ENCODE measurements at places on chromosomes 2 and 18.
A peak's percentile ranks its signal among the peaks of the same experiment; 100 is the strongest.

- no peak for DNase-seq
Observed at GRCh38 chr2:58939388-58939787, 698.3 kb upstream of the FANCL start.

DNA sequence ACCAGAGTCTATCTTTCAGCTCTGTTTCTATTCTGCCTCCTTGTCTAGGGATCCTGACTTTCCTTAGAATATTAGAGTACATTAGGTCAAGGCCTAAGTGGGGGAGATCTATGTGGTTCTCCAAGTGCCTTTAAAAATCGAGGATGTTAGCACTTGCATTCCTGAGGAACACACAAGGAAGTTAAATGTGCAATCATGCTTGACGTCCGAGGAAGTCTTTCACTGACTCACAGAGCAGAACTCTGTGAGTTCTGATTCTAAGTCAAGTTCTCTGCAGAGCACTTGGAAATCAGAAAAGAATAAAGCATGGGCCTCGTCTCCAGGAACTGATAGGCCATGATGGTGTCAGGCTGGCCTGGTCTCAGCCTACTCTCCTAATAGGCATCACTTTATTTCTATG lies 17.2 kb downstream of the FHOD3 start:
- DNase-seq, result no peak

GRCh38 chr18:9827211-9827792 lies 58.5 kb upstream of the TXNDC2 start:
- DNase-seq, result no peak

- no peak for DNase-seq
Observed at GRCh38 chr2:235719146-235719942, 225.5 kb downstream of the AGAP1 start.

- no peak for DNase-seq
Observed at GRCh38 chr18:23207191-23207955, 72.1 kb downstream of the CABLES1 start.

- DNase-seq, result peak; percentile 44
Observed at GRCh38 chr2:20525041-20526035, 78.5 kb downstream of the RHOB start.

- DNase-seq, result no peak
Observed at GRCh38 chr2:95069465-95069864, 44.0 kb downstream of the MAL start.

DNA sequence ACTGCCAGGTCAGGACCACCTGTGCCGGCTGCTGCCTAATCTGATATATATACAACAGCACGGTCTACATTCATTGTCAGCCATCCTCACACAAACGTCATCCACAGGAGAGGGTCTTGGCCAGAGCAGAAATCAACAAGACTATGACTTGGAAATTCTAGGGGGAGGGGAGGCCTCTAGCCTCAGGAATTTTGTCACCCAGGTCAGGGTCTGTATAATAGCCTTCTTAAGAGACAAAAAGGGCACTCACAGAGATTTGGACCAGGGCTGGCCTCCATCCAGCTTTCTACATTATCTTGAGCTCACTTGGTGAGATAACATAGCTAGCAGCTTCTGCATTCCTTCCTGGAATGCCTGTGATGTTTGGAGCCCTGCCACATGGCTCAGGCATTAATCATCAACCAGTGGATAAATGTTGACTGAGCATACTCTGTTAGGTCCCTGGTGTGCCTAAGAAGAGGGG lies 50.4 kb upstream of the CTIF start:
- DNase-seq, result peak; percentile 71

DNA sequence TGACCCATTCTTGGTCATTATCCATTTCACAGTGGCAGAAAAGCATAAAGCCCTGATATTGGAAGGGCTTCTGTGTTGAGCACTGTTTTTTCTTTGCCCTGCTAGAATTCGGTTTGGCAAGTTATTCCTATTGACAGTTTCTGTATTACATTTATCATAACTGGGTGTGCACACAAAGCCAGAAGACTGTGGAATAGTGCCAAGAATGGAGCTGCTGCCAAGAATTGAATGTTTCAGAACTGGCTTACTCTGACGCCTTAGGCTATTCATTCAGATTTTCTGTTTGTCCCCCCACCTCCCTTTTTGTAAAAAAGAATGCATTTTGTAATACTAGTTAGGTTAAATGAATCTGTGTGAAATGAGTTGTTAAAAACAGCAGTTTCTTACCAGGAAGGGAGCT lies 12.7 kb downstream of the KDM3A start:
- peak; percentile 89 for DNase-seq

DNA sequence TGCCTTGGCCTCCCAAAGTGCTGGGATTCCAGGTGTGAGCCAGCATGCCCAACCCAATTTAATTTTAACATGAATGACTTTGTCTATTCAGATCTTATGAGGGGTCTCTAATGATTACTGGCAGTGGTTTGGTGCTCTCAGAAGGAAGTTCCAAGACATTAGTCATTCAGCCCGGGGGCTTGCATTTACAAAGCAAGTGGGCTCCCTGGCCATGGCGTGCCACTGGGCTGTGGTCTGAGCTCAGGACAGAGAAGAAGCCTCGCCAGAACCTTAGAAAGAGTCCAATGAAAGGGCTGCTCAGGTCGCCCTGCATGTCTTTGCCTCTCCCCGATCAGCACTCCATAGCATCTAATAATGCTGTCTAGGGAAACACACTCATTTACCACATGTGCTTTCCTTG lies 182.6 kb upstream of the CHAC2 start:
- DNase-seq, result no peak

DNA sequence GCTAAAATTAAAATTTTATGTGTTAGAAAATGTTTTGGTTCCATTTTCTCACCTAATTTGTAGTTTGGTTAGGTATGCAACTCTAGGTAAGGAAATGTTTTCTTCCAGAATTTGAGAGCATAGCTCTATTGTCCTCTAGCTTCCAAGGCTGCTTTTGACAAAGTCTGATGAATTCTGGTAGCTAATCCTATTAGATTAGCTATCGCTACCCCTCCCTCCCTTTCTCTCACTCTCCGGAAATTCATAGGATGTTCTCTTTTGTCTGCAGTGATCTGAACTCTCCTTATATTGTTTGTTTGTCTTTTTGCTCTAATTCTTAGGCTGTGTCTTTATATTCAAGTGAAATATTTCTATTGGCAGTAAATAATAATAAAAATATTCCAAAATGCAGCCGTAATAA lies 382.9 kb downstream of the DCC start:
- DNase-seq, result no peak

- no peak for DNase-seq
Observed at GRCh38 chr2:8477552-8478470, 204.0 kb upstream of the ID2 start.

GRCh38 chr18:45760462-45761036 lies 36.6 kb downstream of the SLC14A1 start:
- no peak for DNase-seq

DNA sequence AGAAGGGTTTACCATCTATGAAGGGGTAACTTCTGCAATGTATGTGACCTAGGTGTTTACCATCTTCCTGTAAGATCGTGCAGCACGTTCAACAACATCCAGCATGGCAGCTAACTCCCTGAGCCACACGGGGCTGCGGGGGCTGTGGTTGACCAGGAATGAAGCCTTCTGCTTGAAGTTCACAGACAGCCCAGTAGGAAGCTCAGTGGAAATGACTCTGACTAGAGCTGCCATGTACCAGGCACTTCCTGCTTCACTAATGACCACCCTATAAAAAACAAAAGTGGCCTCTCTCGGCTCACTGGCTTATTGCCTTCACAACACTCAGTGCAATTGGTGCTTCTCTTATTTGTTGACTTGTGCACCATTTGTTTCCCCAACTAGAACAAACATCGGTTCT lies 99.7 kb upstream of the SMAD7 start:
- no peak for DNase-seq

DNA sequence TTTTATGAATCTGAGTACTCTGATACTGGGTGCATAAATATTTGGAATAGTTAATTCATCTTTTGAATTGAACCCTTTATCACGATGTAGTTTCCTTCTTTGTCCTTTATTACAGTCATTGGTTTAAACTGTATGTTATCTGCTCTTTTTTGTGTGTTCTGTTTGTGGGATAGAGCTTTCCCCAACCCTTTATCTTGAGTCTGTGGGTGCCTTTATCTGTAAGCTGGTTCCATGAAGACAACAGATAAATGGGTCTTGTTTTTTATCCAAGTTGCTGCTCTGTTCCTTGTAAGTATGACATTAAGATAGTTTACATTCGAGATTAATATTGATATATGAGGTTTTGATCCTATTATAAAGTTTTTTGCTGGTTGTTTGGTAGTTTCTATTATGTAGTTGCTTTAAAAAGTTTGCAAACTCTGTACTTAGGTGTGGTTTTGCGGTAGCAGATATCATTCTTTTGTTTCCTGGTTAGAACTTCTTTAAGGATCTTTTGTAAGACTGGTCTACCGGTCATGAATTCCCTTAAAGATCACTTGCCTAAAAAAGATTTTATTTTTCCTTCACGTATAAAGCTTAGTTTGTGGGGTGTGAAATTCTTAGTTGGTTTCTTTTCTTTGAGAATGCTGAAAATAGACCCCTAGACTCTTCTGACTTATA lies 1451.3 kb upstream of the SLC39A10 start:
- no peak for DNase-seq

DNA sequence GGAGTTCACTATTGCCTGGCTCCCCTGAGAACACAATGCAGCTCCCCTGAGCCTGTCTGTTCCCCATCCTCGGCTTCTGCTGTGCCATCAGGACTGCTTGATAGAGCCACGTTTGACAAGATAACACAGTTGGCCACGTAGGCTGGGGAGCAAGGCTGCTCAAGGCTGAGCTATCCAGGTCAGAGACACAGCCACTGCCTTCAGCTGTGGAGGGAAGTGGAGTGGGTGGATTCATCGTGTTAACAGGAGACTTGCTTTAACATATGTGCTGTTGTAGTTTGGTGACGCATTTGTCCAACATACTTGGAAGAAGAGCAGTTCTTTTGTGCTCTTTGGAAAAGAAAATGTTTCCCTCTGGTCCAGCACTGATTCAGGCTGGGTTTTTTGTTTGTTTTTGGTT lies 68.8 kb downstream of the WDSUB1 start:
- DNase-seq, result no peak

DNA sequence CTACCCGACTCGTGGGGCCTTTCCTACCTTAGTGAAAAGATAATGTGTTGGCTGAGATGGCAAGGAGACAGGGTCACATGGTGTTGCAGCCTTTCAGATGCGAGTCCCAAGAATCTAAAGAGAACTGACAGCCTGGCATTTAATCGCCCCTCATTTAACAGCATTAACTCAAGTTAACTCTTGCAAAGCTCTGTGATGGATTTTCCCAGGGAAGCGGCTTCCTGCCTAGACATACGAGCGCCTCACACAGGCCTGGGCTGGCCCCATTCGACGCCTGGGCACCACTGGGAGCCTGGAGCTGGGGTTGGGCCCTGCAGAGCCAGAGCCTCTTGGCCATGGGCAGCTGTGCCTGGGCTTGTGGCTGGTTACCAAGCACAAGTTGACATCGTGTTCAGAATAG lies 140.8 kb downstream of the SEPTIN10 start:
- DNase-seq, result no peak

- no peak for DNase-seq
Observed at GRCh38 chr2:215365184-215365658, 53.4 kb downstream of the ATIC start.

DNA sequence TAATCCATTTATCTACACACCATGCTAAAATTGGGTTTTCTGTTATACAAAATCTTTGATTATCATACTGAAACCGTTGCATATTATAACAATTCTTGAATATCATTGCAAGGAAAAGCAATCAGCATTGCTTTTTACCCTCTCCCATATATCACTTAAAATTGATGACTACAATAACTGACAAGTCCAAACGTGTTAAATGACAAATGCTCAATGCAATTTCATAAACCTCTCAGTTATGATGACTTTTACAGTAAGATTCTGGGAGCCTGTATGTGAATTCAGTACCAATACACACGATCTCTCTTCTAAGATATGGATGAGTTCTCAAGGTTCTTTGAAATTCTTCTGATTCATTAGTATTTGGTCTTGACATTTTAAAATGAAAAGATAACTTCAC lies 368.5 kb upstream of the TRIB2 start:
- no peak for DNase-seq

- DNase-seq, result no peak
Observed at GRCh38 chr2:75788902-75789301, 78.2 kb upstream of the GCFC2 start.

DNA sequence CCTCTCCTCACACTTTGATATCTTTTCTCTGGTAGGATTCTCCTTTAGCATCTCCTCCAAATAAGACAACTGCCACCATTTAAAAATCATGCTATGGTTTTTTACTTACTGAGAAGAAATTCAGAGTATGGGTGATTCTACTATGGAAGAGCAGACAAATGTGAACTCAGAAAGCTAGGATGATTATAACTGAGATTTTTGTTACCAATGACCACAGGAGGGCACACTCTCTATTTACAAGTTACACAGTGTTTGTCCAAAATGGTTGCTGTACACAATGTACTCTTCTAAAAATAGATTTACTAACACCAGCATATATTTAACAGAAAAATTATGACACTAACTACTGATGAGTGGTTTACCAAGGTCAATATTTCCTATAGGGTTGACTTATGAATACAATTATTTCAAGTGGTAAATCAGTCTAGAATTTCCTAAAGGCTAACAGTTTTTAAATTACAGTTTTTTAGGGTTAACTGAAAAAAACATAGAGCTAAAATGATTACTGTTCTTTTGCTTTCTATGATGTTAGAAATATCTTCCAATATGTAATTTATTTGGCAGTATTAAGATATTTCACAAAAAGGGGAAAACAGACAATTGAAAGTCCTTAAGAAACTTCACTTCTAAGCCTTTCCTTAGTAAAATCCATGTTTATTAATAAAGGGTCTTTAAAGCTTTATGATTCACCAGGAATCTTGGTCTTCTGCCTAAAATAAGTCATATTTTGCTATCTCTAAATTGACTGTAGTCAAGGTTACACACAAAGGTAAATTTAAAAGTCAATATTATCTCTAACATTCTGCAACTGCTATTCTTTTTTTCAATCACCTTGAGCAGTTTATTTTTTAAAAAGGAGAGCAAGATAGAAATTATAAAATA lies 57.2 kb downstream of the MAP4K3 start:
- peak; percentile 73 for DNase-seq

DNA sequence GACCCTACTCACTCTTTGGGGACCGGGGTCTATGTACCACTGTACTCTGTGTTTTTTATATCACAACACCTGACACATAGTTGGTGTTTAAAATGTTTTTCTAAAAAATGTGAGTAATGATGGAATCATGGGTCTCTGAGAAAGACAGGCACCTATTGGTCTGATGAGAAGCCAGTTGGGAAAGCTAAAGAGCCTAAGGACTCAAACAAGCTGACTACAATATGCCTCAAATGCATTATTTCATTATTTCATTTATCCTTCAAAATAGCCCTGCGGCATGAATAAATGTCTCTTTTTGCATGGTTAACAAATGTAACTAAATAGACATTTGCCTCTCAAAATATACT lies 102.9 kb upstream of the SCN1A start:
- DNase-seq, result no peak
